ENCODE measurements at places on chromosomes 13 and 19. TPM values are rescaled to one million over a fixed set of nuclear protein-coding genes. Genes with fewer than 3 reads are reported as not detected.
A peak's percentile ranks its signal among the peaks of the same experiment; 100 is the strongest.

GRCh38 chr19:41957838-41958366 is 1.2 kb downstream of the RABAC1 start:
- H3K4me3 ChIP-seq: peak overlapping the region; percentile 82
- H3K27me3 ChIP-seq: no peaks in the 10 kb centered on the region
- H3K4me1 ChIP-seq: no peaks in the 10 kb centered on the region
- peak; percentile 89 for DNase-seq
- H3K27ac ChIP-seq: no peak overlapping the region

- peaks cover 3% of the 10 kb centered on the region for H3K4me1 ChIP-seq
- no peaks in the 10 kb centered on the region for H3K27me3 ChIP-seq
- H3K36me3 ChIP-seq: peaks cover 11% of the 10 kb centered on the region
- H3K4me3 ChIP-seq: peak overlapping the region; percentile 20
- DNase-seq: no peak
Observed at GRCh38 chr13:112887151-112887550, 81.9 kb upstream of the MCF2L start.

DNA sequence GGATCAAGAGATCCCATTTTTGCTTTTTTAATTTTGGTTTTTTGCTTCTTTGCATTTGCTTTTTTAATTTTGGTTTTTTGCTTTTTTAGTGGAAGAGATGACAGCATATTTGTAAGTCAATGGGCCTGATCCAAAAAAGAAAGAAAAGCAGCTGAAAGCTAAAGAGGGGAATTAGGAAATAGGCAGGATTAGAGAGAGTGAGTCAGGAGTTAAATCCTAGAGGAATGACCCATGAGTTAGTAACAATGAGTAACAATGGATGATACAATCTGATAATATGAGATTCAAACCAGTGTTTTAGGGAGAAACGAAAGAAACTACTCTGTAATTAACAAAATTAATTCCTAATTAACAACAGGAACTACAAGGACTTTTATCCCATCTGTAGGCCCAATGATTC is 111.2 kb upstream of the SGCG start:
- no peaks in the 10 kb centered on the region for H3K36me3 ChIP-seq
- no peak overlapping the region for H3K4me3 ChIP-seq
- no peak for DNase-seq
- H3K4me1 ChIP-seq: no peaks in the 10 kb centered on the region

DNA sequence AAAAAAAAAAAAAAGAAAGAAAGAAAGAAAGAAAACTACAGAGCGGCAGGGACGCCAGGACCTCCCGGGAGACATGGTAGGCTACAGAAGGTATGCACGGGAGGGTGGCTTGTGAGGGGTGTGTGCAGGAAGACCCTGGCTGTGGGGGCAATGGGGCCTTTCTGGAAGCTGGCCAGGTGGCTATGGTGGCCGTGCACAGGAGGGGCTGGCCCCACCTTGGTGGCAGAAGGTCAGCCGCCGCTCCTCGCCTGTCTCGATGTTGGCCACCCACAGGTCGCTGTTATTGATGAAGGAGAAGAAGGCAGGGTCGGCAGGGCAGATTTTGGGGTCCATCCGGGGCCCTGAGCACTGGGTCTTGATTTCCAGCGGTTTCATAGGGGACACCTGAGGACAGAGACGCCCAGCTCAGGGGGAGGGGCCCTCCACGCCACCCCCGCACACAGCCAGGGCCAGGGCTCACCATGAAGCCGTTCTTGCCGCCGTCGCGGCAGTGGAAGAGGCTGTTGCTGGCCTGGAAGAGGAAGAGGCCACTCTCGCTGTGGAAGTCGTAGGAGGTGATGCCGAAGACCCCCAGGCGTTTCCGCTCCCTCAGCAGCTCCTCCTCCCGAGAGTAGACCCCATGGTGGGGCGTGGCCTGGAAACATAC is 19.8 kb downstream of the DPP9 start:
- no peak overlapping the region for H3K27ac ChIP-seq
- no peak for DNase-seq
- no peaks in the 10 kb centered on the region for H3K4me1 ChIP-seq
- peaks cover 51% of the 10 kb centered on the region for H3K36me3 ChIP-seq

DNA sequence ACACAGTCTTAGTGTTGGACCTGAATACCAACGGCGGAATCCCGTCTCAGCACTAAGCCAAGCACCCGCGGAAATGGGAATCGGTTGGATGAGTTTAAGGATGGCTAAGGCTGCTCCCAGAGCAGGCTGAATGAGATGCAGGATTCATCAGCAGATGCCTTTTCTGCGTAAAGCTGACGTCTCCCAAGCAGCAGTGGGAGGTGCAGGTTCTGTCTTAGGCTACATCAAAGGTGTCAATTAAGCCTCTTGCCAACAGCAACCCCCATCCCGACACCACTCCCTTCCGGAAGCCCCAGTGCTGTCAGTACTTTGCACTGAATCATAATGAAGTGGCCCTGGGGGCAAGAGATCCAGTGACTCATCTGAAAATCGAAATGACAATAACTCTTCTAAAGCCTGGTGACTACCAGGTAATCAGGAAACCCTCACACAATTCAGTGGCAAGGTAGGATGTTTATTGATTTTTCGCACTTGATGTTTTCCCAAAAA is 275.6 kb downstream of the DCLK1 start:
- peak; percentile 97 for DNase-seq
- peak overlapping the region; percentile 96 for H3K27ac ChIP-seq
- no peaks in the 10 kb centered on the region for H3K27me3 ChIP-seq
- H3K36me3 ChIP-seq: peaks cover 35% of the 10 kb centered on the region
- H3K4me3 ChIP-seq: peak overlapping the region; percentile 69

DNA sequence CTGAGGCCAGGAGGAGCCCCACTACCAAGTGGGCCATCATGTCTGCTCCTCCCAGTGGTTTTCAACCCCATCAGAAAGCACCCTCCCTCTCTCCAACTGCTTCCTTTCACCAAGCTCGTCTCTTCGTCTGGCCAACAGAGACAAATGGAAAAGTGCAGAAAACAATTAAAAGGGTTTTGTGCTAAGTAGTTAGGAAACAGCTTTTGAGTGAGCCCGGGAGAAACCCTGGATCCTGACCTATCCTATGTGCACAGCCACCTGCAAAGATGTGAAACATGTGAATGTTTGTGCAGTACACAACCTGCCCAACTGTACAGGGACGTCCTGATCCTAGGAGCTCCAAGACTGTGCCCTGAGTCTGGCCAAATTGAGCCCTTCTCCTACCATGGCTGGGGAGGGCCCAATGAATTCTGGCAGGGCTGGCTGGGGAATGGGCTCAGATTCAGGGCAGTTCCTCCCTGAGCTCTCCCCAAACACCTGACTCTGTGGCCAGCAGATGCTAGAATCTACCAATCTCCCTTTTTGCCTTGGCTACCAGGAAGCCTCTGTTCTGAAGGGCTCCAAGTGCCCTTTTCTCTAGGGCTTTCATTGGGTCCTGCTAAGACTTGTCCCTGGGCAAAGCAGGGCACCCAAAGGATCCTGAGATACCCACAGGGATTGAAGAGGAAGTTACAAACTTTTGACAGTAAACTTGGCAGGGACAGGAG is 7.9 kb downstream of the TLE5 start:
- no peaks in the 10 kb centered on the region for H3K27me3 ChIP-seq
- DNase-seq: no peak
- no peak overlapping the region for H3K4me3 ChIP-seq
- no peak overlapping the region for H3K27ac ChIP-seq

DNA sequence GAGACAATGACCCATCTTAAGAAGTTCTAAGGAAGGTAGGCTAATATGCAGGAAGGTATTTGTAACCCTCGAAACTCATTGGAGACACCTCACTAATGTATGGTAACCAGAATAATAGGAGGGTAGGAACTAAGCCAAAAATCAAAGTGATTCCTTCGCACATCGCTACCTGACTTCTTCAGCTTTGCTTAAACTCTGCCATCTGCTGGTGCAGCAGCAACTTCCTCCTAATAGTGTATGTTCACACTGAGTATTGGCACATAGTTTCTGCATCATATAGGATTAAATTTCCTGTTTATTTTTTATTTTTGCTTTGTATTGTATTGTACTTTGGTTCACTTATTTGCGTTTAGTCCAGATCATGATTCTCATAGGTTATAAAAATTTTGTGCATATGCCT is 676.2 kb downstream of the GPC5 start:
- H3K4me1 ChIP-seq: no peaks in the 10 kb centered on the region
- H3K4me3 ChIP-seq: no peak overlapping the region
- no peak overlapping the region for H3K27ac ChIP-seq
- no peaks in the 10 kb centered on the region for H3K27me3 ChIP-seq
- H3K36me3 ChIP-seq: no peaks in the 10 kb centered on the region
- DNase-seq: peak; percentile 35

GRCh38 chr13:37349916-37350315 is 244.5 kb upstream of the CSNK1A1L start:
- no peaks in the 10 kb centered on the region for H3K36me3 ChIP-seq
- H3K4me1 ChIP-seq: no peaks in the 10 kb centered on the region
- no peaks in the 10 kb centered on the region for H3K27me3 ChIP-seq
- H3K4me3 ChIP-seq: no peak overlapping the region

DNA sequence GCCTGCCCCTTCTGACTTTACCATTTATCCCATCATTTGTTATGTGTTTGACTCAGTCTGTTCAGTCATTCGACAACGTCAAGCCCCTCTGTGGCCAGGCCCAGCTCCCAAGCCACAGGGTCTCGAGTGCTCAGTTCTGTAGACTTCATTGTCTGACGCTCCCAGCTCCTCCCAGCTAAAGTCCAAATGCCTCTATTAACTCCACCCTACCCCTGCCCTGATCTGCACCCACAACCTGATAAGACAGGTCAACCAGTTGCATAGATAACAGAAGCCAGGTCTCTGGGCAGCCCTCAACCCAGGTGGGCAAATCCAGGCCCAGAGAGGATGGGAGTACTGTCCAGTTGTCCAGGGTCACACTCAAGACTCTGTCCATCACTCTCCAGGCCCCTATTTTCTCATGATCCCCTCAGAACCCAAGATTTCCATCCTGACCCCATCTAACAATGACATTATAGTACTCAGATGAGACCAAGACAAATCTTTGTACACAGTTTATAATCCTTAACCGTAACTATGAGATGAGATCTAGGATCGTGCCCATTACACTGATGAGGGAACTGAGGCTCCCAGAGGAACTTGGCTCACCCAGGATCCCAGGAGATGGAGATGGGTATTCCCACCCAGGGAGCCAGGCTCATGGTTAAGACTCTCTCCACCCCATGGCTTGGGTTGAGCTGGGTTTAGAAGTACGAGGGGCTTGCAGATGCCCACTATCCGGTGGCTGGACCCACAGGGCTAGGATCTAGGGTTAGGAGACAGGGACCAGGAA is 1.1 kb downstream of the TM6SF2 start:
- DNase-seq: no peak
- H3K27ac ChIP-seq: no peak overlapping the region
- H3K4me1 ChIP-seq: no peaks in the 10 kb centered on the region
- peaks cover 2% of the 10 kb centered on the region for H3K27me3 ChIP-seq
- H3K36me3 ChIP-seq: peaks cover 8% of the 10 kb centered on the region

DNA sequence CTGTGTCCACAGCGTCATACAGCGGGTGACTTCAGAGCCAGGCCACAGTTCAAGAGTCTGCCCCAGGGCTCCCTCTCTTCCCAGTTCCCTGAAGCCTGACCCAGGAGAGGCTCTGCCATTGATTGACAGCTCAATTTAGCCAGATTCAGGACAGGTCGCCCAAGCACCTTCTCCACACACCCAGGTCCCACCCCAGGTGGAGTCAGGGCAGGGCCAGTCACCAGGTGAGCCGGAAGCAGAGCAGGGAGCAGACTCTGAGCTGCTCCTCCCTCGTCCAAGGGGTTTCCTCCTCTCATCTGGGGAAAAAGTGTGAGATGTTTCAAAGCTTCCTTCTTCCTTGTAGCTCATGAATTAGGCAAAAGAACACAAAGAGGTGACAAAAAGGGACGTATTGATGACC is 5.6 kb downstream of the CEACAM7 start:
- no peaks in the 10 kb centered on the region for H3K36me3 ChIP-seq
- no peak for DNase-seq
- no peaks in the 10 kb centered on the region for H3K27me3 ChIP-seq
- H3K27ac ChIP-seq: no peak overlapping the region
- no peak overlapping the region for H3K4me3 ChIP-seq
- no peaks in the 10 kb centered on the region for H3K4me1 ChIP-seq

Gene ZNF729
- not detected for total RNA-seq

Gene SHISA7
- total RNA-seq: 0.31 TPM

Gene POU2F2
- 2.8 TPM for total RNA-seq

Measured in H9 (cell line).